ENCODE measurements at places on chromosomes 5 and 9.

- DNase-seq, result no peak
Measured at GRCh38 chr9:133978226-133978898, 13.8 kb downstream of the VAV2 start.

- no peak for DNase-seq
Measured at GRCh38 chr5:2102819-2103776, 220.4 kb upstream of the IRX4 start.

DNA sequence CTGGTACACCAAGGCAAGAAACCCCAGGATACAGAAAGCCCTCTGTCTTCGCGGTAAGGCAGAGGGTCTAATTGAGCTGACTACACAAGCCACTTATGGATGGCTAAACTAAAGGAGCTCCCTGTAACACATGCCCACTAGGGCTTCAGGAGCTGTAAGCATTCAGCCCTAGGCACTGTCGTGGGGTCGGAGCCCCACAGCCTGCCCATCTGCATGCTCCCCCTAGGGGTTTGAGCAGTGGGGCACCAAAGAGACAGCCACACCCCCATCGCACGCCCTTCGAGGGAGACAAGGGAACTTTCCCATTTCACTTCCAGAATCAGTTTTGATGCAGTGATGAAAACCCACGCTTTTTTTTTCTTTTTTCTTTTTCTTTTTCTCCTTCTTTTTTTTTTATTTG, 11.0 kb upstream of the MTMR12 start:
- no peak for DNase-seq

- DNase-seq, result no peak
Measured at GRCh38 chr5:151024440-151025249, 4.3 kb downstream of the GPX3 start.

DNA sequence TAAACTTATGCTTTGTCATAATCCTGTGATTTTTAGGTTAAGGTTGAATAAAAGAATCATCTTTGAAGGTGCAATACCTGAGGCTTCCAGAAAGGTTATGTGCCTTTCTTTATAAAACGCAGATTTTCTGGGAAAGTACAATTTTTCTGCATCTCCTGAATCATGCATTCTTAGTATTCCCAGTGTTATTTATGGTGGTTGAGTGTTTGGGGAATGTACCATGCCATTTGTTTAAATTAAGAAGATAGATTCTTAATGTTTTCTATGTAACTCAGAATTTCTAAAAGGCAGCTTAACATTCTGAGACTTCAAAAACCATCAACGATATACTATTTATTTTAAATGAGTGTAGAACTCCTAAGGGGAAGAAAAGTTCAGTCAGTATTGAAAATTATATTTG, 108.1 kb upstream of the FBN2 start:
- no peak for DNase-seq

DNA sequence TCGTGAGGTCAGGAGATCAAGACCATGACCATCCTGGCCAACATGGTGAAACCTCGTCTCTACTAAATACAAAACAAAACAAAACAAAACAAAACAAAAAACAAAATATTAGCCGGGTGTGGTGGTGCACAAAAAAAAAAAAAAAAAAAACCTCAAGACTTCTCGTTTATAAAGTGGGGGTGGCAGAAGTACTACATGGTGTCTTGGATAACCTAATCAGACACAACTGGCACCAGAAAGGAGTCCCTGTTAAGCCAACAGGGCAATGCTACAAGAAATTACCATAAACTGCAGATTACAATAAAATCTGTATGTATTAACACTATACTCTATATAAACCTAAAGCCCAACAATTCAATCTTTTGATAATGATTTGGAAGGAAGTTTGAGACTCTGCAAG, 50.0 kb downstream of the SERINC5 start:
- DNase-seq, result no peak

GRCh38 chr9:130693101-130693425, 517 bp upstream of the EXOSC2 start:
- DNase-seq, result no peak

Measured in activated CD4-positive, alpha-beta T cell treated with anti-CD3 and anti-CD28 coated beads for 48 hours (primary cell).